ENCODE measurements at places on chromosomes 4 and X. TPM values are rescaled to one million over a fixed set of nuclear protein-coding genes. Genes with fewer than 3 reads are reported as not detected.

Gene SPARCL1
- total RNA-seq, result not detected

GRCh38 chrX:47807548-47807947, 29.2 kb upstream of the ZNF81 start:
- DNase-seq, result peak; percentile 2

DNA sequence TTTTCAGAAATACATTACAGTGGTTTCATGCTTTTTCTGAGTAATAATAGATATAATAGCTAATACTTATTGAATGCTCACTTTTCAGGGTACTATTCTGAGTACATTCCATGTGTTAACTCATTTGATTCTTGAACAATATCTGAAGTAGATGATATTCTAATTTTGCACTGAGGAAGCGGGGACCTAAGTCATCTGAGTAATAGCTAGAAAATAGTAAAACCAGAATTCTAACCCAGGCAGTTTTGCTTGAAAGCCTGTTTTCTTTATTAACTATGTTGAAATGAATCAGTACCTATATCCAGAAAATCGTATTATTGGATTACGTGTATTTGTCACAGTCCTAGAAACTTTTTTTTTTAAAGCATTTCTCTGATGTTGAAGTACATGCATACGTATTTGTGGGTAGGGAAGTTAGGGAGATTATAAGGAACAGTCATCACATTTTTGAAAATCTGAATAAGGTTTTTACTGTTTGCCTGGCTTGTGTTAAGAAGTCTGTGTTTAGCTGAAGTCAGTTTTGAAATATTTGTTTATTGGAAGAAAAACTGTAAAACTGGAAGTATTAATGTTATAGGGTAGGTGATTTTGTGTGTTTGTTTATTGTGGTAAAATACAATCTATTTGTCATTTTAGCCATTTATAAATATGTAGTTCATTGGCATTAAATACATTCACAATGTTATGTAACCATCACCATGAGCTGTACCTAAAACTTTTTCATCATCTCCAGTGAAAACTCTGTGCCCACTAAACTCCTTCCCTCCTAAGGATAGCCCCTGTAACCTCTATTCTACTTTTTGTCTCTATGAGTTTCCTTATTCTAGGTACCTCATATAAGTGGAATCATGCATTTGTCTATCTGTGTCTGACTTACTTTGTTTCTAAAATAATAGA, 55.3 kb downstream of the FIP1L1 start:
- DNase-seq, result peak; percentile 74

DNA sequence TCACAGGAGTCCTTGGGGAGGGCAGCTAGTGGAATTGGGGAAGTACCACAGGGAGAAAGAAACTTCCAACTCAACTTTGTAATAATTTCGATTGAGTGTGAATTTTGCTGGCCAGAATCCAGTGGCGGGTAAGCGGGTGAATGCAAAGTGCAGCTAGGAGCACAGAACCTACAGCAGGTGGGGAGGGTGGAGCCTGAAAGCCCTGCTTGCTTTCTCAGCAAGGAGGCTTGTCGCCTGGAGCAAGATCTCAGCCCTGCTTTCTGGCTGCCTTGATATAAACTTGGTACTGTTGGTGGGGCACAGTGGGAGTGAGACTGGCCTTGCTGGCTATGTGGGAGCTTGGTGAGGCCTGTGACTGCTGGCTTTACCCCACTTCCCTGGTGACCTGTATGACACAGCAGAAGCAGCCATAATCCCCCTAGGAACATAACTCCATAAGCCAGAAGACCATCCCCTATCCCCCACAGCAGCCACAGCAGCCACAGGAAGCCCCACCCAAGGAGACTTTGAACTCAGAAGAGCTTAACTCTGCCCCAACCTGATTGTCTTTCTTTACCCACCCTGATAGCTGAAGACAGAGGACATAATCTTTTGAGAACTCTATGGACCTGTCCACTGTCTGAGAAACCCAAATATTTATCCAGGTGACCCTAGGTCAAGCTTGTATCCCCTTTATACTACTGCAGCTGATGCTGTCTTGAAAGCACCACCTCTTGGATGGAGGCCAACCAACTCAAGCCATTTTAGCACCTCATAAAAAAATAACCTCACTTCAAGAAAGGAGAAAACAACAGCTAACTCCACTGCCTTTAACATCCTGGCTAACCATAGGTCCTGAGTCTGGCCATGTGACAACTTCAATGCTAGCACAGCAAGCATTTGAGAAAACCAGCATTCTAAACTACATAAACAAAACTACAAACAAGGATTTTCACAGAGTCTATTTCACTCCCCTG, 87.2 kb upstream of the PDE5A start:
- no peak for DNase-seq

- no peak for DNase-seq
Measured at GRCh38 chrX:64580035-64580434, 184.8 kb upstream of the MTMR8 start.

Gene CABS1
- total RNA-seq, result not detected

DNA sequence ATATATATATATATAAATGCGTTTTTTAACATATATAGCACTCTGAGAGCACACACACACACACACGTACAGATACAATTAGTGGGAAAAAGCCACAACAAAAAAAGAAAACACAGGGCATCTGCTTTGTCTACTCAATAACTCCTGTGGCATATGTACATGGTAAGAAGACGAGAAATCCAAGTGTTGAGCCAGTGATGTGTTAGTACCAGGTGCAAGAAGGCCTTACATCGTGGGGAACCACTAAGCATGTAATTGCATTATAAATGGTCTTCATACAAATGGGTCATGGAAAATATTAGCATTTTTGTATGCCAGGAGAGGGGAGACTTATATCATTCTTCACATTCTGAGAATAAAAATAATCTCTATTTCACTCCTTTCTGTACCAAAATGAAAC, 62.7 kb upstream of the FAM47B start:
- no peak for DNase-seq

- no peak for DNase-seq
Measured at GRCh38 chr4:169795585-169795984, 37.8 kb upstream of the HPF1 start.
